RPMI8226 (cell line): ENCODE measurements at places on chromosomes 6 and 20.

- DNase-seq: peak; percentile 63
These were observed 30.1 kb upstream of the SLC16A10 start for GRCh38 chr6:111057074-111057752.

DNA sequence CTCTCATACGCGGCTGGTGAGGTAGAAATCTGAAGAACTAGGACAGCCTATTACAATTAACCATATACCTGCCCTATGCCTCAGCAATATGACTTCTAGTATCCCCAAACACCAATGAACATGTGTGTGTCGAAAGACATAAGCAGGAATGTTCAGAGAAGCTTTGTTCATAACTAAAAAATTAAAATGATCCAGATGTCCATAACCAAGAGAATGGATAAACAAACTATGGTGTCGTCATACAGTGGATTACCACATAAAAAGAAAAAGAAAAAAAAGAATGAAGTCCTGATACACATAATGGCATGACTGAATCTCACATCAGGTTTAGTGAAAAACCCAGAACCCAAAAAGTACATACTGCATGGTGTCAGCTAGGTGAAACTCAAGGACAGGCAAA lies 73.9 kb downstream of the MDN1 start:
- no peak for DNase-seq

DNA sequence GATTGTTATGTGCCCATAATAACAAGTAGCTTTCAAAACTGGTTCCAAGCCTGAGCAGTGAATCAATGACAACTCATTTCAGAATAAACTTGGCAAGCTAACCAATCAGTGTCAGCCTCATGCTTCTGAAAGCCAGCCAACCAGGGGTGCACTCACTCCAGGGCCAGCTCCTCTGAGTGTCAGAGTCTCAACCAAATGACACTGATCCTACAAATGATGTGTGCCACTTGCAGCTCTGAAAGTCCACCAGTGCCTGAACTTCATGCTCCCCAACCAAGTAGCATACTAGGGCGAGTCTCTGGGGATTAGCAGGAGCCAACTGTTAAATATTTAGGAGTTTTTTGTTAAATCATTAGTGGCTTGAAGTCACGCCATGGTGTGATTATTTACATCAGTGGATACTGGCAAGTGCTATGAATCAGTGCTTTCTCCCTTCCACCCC lies 4.5 kb downstream of the IYD start:
- DNase-seq: no peak

GRCh38 chr20:58511364-58511763 lies 3.8 kb downstream of the APCDD1L start:
- DNase-seq: no peak

DNA sequence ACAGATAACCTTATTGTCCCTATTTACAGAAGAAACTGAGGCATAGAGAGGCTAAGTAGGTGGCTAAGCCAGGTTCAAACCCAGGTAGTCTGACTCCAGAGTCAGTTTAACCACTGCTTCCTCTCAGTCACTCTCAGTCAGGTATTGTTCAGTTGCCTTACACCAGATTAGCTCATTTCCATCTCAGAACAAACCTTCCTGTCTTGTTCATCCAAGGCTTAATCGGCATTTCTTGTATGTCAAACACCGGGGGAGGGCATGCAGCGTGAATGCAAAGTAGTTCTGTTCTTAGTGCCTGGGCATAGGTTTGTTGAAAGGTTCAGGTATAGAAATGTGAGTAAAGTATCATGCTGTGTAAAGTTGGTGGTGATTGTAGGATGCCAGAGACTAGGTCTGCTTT lies 51.7 kb downstream of the CTNNBL1 start:
- no peak for DNase-seq

GRCh38 chr6:13272131-13273046 lies 55.9 kb downstream of the TBC1D7 start:
- DNase-seq: peak; percentile 70

GRCh38 chr20:51861726-51862466 lies 59.6 kb upstream of the SALL4 start:
- no peak for DNase-seq

DNA sequence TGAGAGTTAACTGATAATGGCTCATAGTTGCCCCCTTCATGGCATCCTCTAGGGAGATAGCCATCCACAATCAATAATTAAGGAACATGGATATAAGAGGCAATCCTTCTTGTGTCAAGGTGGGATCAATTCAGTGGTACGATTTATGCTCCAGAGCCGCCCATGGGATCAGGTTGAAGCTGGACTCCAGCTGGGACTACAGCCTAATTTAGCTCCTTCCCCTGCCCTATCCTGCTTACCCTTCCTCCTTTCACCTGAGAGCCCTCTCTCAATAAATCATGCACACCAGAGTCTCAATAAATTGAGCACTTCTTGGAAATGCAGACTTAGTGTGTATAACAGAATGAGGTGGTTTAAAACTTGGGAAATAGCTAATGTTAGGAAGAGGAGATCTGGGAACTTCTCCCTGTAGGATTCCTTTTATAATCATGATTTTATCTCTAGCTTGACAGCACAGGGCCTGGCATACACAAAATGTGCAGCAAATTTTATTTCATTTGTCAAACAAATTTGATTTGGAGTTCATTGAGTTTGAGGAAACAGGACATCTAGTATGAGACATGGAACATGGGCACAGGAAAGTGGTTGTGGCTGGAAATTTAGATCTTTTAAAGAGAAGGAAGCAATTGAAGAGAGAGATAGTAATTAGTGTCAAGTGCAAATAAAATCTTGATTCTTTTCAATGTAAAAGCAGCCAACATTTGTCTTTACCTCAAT lies 28.6 kb upstream of the OGFRL1 start:
- DNase-seq: no peak

GRCh38 chr20:33063271-33063670 lies 9.6 kb downstream of the BPIFB3 start:
- no peak for DNase-seq

- DNase-seq: no peak
These were observed 215.4 kb downstream of the RFPL4B start for GRCh38 chr6:112562301-112563231.

DNA sequence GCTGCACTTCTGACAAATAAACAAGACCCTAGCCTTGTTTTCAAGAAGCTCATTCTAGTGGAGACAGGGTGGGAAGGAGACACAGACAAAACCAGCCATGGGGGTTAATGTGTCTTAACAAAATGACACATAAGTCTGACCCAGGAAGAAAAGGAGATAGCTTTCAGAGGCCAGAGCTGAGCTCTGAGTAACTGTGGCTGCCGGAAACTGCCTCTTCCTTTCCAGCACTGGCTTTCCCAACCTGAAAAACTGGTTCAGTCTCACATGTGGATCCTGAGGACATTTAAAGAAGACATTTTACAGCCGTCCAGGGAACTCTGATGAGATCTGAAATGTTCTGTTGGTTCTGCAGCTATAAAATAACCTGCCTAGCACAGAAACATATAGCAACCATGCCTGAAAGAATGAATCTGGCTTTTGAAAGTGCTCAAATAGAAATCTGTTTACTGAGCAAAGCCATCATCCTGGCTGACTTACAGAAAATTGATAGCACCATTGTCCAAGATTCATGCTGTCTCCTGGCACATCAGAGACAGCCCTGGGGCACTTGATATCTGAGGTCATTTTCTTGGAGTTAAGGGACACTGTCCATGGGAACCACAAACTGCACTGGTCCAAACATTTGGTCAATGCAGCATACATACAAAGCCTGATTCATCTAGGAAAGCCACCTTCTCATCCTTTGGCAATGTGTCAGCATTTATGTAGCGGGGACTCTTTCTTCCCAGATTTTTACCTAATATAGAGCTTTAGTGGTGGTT lies 83.2 kb upstream of the PAX1 start:
- no peak for DNase-seq

DNA sequence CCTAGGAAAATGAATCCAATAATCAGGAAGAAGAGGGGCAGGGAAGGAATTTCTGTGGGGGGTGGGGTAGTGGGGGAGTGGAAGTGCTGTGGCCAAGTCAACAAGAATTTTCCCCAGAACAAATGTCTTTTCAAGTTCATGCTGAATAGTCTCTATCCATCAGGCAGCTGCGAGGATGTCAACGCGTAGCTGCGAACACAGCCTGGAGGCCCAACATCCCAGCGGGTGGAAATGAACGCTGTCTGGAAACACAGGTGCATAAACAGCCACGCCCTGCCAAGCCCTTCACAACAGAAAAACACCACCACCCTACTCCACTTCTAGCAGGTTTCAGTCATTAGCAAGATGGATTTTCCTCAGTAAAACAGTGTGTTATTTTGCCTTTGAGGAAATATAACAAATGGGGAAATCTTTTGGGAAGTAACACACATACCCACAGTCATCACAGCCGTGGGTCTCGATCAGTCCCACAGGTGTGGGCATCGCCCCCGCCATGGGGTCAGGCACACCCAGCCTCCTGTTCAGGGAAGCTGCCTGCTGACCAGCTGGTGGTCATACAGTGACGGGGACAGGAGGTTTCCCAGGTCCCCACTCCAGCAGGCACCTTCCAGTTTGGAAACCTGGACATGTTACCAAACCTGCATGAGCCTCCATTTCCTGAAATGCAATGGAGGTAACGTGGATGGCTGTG lies 112.1 kb upstream of the THBS2 start:
- no peak for DNase-seq

DNA sequence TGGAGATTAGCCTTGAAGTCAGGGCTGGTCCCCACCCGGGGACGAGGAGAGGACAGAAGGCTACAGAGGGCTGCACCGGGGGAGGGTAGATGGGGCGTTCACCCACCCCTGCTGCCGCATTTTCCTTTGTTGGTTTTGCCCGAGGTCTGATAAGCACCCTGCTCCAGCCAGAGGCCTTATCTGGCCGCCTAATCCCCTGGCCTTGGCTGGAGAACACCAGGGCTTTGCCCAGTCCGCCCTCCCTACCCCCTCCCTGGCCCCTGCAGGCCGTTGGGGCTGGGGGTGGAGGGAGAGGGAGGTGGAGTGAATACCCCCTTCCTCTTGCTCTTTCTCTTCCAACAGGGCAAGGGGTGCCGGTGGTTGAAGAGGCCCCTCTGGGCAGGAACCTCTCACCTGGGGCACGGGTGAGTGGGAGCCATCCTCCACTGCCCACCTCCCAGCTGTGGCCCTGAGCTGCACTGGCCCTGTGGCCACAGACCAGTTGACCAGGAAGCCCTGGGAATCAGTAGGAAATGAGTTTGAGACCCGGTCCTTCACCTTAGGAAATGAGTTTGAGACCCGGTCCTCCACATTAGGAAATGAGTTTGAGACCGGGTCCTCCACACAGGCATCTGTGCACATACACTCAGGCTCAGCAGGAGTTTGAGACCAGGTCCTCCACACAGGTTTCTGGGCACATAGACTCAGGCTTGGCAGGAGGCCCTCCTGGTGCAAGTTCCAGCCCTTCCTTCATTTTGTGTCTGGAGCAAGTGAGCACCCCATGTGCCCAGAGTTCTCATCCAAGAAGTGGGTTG lies 12.0 kb upstream of the GATA5 start:
- no peak for DNase-seq

DNA sequence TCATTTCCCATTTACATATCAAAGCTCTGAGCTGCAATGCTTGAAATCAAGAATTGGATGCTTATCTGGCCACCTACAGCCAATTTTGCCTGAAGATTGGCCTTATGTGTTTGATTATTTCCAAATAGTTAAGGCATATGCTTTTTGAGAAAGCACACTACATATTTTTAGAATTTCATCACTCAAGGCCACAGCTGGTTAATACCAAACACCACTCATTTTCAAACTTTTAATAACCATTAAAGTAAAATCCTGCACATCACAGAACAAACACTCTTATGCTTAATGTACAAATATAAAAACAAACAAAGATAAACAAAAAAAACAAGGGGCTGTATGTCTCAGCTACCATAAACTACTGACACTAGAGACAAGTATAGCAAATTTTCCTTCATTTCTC lies 96.9 kb upstream of the HMGCLL1 start:
- no peak for DNase-seq

DNA sequence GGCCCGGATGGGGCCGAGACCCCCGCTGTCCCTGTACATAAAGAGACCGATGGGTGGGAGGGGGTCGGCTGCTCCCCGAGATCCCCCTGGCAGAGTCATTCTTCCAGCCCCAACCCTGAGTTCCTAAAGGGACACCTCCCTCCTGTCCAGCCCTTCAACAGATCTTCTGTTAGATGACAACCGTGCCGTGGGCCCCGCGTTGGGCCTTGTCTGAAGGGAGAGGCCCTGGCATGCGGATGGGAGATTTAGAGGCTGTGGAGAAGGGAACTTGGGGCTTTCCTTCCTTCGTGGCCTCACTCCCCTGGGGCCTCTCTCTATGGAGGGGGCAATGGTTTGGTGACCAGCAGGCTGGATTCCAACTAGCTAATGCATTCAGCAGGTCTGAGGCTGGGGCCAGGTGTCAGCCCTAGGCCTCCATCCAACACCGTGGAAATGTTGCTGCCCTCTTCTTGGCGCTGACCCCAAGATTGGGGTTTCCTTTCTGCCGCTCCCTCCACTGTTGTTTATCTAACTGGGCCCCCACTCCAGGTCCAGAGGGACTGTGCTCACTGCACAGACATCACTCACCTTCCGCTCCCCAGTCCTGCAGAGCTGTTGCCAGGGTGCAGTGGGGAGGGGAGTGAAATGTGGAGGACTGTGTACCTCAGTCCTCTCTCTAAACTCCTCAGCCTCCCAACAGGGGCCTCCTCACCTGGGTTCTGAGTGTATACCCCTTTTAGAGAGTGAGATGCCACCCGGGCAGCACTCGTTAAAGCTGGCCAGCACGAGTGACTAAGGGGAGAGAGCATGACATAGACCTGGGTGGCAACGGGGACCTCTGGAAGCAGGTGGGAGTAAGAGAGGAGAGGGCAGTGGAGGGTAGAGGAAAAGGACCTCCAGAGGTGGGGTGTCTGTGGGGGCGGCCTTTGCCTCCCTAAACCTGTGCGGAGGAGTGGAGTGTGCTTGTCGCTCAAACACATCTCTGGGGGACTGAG lies 6.7 kb downstream of the TMEM151B start:
- no peak for DNase-seq

DNA sequence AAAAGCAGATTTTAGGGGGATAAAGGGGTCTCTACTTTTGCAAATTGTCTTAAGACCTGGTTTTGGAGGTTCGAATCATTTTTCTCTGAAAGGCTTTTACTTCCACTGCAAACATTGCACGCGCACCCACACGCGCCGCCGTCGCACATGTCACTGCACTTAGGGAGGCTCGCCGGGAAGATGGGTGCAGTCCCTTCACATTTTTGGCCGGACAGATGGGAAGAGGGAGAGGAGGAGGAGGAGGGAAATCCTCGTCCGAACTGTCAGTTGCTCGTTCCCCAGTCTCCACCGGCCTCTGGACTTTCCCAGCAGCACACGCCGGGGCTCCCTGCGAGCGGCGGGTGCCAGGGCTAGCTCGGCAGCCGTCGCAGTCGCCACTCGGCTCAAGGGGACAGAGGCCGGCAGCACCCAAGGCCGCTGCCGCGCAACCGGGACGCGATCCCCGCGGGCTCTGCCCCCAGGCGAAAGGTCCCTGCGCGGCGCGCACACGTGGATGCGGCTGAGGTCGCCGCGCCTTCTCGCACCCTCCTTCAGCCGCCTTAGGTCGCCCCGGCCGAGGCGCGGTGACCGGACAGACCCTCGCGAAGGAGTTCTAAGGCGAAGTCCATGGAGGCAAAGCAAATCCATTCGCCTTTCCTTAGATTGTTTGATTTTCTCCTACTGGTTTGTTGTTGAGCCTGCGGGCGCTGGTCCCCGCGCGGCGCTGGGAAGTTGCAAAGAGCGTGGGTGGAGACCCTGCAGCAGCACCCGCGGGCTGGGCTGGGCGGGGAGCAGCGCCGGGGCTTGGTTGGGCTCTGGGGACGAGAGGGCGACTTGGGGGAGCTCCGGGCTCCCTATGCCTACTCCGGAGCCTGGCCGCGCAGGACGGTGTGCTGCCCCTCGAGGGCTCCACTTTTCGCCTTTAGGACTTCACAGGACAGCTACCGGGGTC lies 1.2 kb downstream of the MYB start:
- peak; percentile 58 for DNase-seq
